Gastroesophageal sphincter (tissue), 4 donors: ENCODE measurements at places on chromosomes 11 and 22. TPM values are rescaled to one million over a fixed set of nuclear protein-coding genes. Genes with fewer than 3 reads are reported as not detected.

- no peak for ATAC-seq
These were observed 4.7 kb downstream of the TANGO2 start for GRCh38 chr22:20025401-20026203.

- no peak for ATAC-seq
These were observed 29.0 kb upstream of the VWA5A start for GRCh38 chr11:124085997-124086846.

Gene RPS13
- 1,965 TPM for total RNA-seq

GRCh38 chr11:67523556-67524479, 572 bp upstream of the CABP2 start:
- no peak for ATAC-seq
